Omental fat pad (tissue), 4 donors: ENCODE measurements at places on chromosomes 1 and 21.

- no peak for DNase-seq
These were observed 28.5 kb upstream of the SDE2 start for GRCh38 chr1:226027538-226028217.

DNA sequence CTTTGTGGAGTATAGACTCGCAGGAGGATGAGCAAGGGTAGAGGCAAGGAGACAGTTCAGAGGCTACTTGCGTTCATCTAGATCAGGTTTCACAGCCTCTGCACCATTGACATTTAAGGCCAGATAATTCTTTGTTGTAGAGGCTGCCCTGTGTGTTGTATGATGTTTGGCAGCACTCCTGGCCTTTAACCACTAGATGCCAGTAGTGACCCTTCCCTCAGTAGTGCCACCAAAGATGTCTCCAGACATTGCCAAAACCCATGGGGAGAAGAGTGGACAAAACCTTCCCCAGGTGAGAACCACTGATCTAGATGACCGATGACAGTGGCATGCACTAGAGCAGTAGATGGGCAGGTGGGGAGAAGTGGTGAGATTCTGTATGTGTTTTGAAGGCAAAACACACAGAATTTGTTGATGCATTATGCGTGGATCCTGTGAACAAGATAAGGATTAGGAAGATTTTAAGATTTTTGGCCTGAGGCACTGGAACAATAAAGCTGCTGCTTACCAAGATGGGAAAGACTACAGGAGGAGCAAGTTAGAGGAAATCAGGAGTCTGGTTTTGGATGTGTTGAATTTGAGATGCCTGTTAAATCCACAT lies 9.9 kb upstream of the COG2 start:
- no peak for DNase-seq

- DNase-seq, result no peak
These were observed 9.6 kb upstream of the TRNP1 start for GRCh38 chr1:26983863-26984262.

- DNase-seq, result no peak
These were observed 36.2 kb upstream of the KLHDC7A start for GRCh38 chr1:18444563-18444962.

- no peak for DNase-seq
These were observed 63.9 kb upstream of the CYP2J2 start for GRCh38 chr1:59990470-59990869.

- DNase-seq, result peak; percentile 40
These were observed 3.0 kb upstream of the SDE2 start for GRCh38 chr1:226001963-226002666.

DNA sequence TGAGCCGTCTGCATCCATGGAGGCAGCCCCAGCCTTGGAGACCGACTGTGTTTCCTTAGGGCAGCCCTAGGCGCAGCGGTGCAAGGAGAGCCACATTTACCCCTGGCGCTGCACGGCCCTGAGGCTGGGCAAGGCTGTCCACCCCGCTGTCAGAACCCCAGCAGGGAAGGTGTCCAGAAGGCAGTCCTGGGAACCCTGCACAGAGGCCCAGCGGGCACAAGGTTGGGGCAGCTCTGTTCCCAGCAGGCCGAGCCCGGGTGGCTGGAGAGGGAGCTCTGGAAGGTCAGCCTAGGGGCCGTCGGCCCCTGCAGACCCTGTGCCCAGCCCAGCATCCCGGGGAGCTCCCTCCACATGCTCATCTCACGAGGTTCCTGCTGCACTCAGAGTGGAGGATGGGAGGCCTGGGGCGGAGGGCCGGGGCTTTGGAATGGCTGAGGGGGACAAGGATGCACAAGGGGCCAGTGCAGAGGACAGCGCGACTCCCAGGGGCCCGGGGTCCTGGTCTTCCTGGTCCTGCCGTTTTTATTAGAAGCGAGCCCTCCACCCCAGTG lies 19.9 kb upstream of the SAMD11 start:
- DNase-seq, result no peak

- DNase-seq, result no peak
These were observed 29.8 kb downstream of the PARP1 start for GRCh38 chr1:226378071-226378470.

DNA sequence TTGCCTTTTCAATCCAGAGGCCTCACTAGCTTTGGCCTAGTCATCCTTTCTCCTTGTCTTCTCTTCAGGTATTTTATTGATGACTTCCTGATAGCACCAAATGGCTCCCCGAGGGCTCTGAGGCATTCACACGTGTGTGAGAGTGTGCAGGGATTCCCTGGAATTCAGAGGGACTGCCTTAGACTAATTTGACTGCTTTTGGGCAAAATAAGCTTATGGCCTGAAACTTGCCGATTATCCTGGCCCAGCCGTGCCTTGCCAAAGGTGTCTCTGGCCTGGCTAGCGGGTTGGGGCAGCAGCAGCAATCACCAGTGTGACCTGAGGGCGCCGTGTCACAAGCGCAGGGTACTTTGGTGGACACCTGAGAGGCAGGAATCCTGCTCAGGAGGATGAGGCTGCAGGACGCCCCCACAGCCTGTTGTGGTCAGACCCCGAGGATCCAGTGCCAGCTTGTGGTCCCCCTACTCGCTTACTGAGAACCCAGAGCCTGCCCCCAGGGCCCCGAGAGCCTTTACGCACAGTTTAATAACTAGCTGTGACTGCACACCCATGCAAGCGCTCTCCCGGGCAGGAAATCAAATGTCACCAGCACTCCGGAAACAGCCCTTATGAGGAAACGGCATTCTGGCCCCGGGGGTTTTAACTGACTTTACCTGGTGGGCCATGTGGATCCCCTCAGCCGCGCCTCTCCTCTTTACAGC lies 62.8 kb upstream of the PDE9A start:
- DNase-seq, result no peak

DNA sequence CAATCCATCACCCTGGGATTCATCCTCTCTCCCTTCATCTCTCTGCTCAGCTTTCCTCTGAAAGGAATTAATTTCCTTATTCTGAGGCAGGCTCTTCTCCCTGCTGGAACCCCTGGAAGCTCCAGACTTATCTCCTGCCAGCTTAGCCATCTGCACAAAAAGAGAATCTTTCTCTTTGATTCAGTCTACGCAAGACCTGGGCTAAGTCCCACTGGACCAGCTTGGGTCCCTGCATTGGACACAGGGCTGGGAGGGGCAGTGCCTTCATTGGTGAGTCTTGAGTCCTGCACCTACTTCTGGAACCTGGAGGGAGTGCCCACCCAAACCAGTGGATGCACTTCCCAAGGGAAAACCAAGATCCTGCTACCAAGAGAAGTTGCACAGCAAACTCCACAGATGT lies 271.7 kb upstream of the CSF3R start:
- DNase-seq, result no peak

DNA sequence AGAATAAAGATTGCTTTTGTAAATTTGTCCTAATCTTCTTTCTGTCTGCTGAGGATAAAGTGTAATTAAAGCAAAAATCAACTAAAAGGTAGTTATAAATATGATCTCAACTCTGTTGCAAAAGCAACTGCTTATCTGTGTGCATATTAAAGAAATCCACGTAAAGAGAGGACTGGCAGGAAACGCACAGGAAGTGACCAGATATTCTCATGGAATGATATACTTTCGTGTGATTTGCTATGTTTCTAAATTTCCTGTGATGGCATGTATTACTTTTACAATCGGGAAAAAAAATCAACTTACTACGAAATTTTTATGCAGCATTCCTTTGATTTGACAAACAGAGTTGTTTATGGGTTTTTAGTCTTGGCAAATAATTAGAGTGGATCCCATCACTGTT lies 75.4 kb downstream of the RGS2 start:
- DNase-seq, result no peak

DNA sequence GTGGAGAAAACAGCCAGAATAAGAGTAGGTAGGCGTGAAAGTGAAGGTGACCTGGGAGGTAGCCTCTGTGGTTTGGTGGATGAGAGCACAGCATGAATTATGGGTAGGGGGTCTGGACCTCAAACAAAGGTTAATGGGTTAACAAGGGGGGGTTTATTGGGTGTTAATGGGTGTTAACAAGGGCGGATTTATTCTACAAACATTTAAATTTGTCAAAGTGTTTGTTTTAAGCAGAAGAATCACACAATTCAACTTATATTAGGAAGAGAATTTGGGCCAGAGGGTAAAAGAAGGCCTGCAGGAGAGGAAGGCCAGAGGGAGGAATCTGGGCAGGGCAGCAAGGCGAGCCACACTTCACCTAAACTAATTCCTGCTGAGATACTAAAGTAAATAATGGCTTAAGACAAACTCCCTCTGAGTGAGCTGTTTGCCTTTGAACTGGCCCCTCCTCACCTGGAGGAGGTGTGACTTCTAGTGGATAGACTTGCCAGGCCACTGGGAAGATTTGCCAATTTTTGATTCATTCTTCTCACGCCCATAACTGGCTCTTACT lies 191.7 kb downstream of the GIPC2 start:
- no peak for DNase-seq
